ENCODE measurements at places on chromosomes 11 and 22.

DNA sequence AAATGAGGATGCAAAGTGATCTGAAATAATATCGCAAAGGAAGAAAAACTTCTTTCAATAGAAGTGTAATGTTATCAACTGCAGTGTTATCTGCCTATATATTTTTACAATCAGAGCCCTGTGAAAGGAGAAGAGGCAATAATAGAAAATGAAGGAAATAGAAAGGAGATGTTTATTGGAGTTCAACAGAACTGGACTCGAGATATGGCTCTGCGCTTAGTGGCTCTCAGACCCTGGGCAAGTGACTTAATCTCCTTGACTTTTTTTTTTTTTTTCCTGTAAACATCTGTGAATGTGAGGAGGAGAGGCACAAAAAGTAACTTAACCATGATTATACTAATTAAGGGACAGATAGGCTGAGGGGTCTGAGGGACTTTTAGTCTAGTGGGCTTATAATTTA lies 18.9 kb downstream of the CNTF start:
- no peak for DNase-seq

GRCh38 chr22:30196141-30196879 lies 50.2 kb downstream of the LIF start:
- peak; percentile 100 for DNase-seq

DNA sequence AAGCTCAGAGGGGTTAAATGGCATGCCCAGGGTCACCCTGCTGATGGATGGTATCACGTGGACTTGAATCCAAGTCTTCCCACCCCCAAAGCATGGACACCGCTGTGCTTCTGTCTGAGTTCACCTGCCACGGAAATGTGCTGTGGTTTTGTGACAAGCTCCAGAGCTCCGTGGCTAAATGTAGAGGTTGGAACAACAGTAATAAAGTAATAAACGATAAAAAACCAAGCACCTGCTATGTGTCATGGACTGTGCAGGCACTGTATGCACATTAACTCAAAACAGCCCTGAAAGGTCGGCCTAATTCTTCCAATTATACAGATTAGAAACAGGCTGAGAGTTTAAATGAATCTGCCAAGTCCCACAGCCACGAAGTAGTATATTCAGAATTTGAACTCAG lies 182.1 kb upstream of the NAV2 start:
- DNase-seq, result no peak

DNA sequence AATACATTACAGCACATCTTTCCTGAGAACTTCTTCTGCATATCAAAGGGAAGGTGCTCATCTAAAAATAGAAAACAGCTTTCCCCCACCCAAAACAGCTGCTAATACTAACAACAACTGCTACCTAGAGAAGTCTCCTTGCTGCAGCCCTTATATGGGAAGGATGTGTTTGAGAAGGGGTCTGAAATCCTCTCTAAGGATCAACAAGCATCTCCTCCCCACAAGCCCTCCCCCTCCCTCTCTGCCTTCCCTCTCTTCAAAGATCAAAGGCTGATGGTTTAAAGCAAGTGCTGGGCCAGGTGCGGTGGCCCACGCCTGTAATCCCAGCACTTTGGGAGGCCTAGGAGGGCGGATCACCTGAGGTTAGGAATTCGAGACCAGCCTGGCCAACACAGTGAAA lies 33.5 kb downstream of the SCUBE2 start:
- no peak for DNase-seq

- peak; percentile 24 for DNase-seq
Measured at GRCh38 chr11:21635394-21636145, 557.3 kb upstream of the ANO5 start.

DNA sequence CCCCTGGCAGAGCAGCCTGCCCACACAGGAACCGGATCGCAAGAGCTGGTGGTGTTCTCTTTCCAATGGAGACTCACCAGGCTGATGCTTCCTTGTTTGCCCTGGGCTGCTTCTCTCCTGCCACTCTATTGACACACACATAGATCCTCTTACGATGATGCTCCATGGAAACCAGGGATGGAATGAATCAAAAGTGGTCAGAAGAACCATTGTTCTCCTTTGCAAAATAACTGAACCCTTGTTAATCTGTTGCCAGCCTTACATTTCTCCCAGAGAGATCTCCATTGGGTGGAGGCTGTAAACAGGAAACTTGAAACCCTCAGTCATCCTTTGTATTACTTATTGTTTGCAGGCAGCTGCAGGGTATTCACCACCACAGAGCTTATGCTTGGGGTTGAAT lies 24.6 kb upstream of the LDLRAD3 start:
- no peak for DNase-seq

DNA sequence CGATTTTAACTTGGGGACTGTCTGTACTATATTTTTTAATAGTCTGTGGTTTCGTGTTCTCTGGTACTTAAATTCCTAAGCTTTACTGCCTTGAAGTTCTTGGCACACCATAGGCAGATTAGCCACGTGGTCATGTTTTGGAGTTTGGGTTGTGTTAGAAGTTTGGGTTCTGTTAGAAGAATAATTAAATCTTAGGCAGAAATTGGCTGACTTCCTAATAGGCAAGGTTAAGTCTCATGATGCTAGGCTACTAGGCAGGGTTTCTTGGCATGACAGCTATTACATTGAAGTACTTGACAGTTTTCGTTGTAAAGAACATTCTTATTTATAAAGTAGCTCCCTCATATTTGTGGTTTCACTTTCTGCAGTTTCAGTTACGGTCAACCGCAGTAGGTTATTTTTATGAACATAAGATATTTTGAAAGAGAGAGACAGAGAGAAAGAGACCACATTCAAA lies 30.0 kb upstream of the MMP7 start:
- DNase-seq, result no peak

DNA sequence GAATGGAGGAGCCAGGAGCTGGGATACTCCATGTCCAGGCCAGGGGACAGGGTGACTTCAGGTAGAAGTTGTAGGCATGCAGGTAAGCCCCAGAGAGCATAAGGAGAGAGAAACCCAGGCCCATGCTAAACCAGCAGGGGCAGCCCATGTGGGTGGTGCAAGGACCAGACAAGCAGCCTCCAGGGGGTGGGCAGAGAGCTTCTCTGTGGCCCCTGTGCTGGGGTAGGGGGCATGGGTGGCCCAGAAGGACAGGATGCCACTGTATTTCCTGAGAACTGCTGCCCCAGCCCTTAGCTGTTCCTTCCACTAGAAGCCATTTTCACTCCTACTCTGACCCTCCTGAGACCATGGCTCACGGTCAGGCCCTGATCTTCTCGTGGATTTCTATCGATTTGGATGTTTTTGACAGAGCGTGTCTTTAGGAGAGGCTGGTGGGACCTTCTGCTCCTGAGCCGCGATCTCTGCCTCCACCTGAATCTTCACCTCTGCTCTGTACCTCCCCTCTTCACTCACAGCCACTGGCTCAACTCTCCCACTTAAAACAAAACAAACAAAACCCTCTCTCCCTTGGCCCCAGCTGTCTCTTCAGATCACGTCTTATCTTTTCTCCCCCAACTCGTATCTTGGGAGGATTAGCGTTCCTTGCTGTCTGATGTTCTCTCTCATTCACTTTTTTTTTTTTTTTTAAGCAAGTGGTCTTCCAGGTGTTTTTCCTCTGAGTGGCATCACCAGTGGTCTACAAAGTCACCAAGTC lies 112.2 kb downstream of the NECTIN1 start:
- DNase-seq, result no peak

GRCh38 chr11:36062796-36063365 lies 119.0 kb downstream of the LDLRAD3 start:
- no peak for DNase-seq

- peak; percentile 87 for DNase-seq
Measured at GRCh38 chr22:30649430-30650007, 13.9 kb downstream of the SLC35E4 start.

DNA sequence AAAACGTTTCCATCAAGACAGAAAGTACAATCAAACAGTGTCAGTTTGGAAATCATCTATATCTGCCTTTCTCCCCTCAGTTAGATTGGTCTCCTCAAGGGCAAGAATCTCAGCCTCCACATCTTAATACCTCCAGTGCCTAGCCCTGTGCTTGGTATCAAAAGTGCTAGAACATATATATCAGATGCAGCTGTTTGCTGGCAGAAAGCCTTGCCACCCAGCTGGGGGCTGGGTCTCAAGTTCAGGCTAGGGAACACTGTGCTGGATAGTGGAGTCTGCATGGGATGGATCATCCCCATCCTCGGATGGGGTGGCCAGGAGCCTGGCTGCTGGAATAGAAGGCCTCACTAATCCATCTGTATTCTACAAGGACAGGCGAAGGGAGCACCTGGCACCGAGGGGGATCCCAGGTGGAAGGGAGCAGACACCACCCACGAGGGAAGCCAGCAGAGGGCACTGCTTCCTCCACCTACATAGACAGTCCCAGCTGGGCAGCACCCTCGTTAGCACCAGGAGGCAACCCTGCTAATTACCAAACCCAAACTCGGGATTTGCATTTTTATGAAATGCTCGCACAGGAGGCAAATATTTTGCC lies 602.2 kb downstream of the BUD13 start:
- no peak for DNase-seq

- DNase-seq, result no peak
Measured at GRCh38 chr11:56883371-56883987, 105.2 kb upstream of the OR5AK2 start.

DNA sequence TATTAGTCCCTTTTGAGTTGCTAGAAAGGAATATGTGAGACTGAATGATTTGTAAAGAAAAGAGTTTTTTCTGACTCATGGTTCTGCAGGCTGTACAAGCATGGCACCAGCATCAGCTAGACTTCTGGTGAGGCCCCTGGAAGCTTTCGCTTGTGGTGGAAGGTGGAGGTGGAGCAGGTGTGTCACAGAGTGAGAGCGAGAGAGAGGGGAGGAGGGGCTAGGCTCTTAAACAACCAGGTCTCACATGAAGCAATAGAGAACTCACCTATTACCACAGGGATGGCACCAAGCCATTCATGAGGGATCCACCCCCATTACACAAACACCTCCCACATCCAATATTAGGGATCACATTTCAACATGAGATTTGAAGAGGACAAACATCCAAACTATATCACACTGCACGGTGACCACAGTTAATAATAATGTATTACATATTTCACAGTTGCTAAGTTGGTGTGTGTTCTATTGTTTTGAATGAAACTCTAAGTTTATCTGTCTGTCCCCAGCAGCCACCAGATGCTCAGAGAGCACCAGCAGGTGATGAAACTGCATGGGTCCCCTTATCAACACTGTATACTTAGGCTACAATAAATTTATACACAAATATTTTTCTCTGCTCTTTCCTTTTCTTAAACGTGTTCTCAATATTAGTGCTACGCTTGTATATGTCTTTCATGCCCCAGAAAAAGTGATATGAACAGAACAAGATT lies 14.1 kb downstream of the ZFP91 start:
- DNase-seq, result no peak

- no peak for DNase-seq
Measured at GRCh38 chr22:48885919-48886305, 941.8 kb downstream of the BRD1 start.

DNA sequence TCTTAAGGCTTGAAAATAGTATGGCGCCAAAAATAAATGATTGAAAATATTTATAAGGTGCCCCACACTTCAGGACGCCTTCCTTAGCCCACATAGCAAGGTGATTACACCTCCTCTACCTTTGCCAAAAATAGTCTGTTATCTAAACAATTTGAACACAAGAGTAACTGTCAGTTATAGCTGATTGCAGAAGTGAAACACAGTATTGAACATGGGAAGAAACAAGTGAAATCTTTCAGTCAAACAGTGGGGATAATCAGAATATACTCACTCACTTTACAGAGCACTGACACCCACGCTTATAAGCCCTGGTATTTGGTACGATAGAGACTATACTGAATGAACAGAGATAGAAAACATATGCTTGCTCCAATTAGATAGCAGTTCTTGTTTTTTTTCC lies 203.1 kb downstream of the RAB38 start:
- no peak for DNase-seq

- peak; percentile 2 for DNase-seq
Measured at GRCh38 chr22:49230194-49230577, 597.5 kb downstream of the BRD1 start.

GRCh38 chr11:61575886-61576861 lies 4.7 kb downstream of the SYT7 start:
- no peak for DNase-seq

GRCh38 chr11:134231958-134232659 lies 7.6 kb downstream of the VPS26B start:
- DNase-seq, result no peak

GRCh38 chr11:84588131-84588829 lies 1038.9 kb downstream of the DLG2 start:
- no peak for DNase-seq

GRCh38 chr11:63558459-63559157 lies 4.6 kb downstream of the PLAAT2 start:
- no peak for DNase-seq

DNA sequence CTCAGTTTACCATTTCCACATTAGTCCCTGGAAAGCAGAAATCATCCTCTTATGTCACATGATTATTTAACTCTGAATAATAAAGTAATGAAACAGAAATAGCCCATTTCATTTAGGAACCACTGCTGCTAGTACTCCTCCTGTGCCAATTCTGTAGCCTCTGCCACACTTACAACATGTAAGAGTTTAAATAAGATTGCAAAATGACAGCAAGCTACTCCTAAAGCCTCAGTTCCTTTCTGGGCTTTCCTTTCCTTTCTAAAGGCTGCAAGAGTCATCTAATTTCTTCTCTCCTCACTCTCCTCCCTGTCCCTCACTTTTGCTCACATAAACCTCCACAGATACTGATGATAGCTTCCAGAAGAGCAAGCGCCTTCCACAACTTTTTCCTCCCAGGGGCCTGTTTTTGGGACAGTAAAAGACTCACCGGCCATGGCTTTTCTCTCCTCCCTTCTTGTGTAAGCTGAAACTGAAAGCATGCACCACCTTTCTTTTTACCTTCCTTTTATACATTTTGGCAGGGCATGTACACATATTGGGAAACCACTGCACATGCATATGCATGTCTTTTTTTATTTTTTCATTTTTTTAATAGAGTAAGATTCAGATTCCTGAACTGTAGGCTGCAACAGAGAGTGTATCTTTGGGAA lies 38.5 kb downstream of the CARD18 start:
- no peak for DNase-seq

- no peak for DNase-seq
Measured at GRCh38 chr22:35754761-35755160, 37.1 kb downstream of the APOL5 start.

GRCh38 chr11:131370090-131370751 lies at the start of gene NTM:
NTM (plus strand) TSS chr11:131370615.
- no peak for DNase-seq

- no peak for DNase-seq
Measured at GRCh38 chr11:87232320-87232719, 194.6 kb downstream of the TMEM135 start.
